ENCODE measurements at places on chromosomes 2 and 18. TPM values are rescaled to one million over a fixed set of nuclear protein-coding genes. Genes with fewer than 3 reads are reported as not detected.

- DNase-seq, result no peak
Measured at GRCh38 chr18:3815991-3816390, 366.0 kb downstream of the TGIF1 start.

GRCh38 chr2:53130441-53130943 is 637.1 kb upstream of the CHAC2 start:
- no peak for DNase-seq

- DNase-seq, result no peak
Measured at GRCh38 chr2:168183308-168183997, 63.9 kb downstream of the STK39 start.

SERPINB7 gene
- total RNA-seq, result not detected

GCG gene
- total RNA-seq, result not detected

CD8B2 gene
- total RNA-seq, result not detected

SIX2 gene
- 2.3 TPM for total RNA-seq

All from mesenteric fat pad (tissue), 1 donor.